ENCODE measurements at places on chromosomes 2 and 18.

GRCh38 chr2:219658196-219658846 is 30.9 kb downstream of the SLC4A3 start:
- no peak for DNase-seq

DNA sequence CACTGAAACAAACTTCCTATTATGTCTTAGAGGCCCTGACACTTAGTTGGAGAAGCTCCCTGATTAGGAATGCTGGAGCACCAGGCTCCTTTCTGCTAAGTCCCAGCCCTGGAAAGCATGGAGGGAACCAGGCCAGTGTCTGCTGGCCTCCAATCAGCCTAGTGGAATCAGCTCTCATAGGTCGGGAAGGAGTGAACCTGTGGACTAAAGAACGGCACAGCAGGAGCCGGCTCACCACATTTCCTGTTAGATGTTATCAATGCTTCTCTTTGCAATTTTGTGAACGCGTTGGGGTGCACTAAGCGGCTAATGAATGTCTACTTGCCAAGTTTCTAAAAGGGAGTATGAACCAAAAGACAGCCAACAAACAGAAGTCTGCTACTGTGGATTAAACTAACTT is 296.6 kb downstream of the NAPG start:
- DNase-seq: no peak

DNA sequence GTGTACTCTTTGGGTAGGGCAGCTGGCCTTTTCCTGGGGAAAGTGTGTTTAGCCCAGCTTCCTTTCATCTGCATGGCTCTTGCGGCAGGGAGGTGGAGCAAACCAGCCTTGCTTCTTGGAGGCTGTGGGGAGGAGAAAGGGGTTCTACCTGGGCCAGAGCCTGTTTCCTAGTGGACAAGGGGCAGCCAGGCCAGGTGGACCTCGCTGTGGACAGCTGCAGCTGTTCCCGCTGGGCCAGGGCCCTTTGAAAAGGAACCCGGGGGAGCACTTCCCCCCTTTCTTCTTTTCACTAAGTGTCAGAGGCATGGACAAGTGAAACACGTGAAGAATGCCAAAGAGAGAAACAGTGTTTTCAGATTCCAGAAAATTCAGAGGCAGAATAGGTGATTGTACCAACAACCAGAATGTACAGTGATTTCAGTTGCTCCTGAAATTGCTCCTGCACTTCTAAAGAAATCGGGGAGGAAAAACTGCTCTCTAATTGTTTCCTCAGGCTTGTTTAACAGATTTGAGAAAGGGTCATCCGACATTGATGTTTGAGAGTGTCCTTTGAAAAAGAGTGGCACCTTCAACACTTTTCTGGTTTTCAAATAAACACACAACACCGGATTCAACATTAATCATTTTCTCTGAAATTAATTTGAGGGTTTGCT is 3.9 kb downstream of the GLI2 start:
- DNase-seq: no peak

DNA sequence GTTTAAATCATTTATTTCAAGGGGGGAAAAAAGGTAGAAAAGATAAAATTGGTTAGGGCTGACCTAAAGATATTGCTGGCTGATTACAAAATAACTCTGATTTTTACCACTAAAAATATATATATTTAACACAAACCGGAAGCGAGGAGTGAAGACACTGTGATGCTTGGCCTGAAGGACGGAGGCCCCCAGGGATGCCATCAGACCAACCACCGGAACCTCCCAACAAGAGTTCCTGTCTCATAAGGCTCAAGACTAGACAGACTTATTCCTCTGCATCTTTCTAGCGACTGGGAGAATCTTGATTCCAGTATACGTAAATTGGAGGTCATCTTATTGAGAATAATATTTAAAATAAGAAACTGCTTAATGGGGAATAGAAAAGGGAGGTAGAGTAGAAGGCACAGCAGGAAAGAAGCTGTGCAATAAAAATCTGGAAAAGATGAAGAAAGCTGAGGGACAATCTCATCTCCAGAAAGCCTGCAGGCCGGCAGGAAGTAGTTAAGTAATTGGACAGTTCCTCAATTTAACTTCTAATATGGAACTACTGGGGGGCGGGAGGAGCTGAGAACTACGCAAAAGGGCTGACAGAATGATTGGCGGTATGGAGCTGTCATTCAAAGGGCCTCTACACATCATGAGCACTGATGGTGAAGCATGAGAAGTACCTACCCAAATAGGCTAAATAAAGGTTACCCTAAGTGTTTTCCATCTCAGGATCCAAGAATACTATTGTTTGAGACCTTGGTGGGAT is 91.1 kb downstream of the DTNB start:
- DNase-seq: no peak

DNA sequence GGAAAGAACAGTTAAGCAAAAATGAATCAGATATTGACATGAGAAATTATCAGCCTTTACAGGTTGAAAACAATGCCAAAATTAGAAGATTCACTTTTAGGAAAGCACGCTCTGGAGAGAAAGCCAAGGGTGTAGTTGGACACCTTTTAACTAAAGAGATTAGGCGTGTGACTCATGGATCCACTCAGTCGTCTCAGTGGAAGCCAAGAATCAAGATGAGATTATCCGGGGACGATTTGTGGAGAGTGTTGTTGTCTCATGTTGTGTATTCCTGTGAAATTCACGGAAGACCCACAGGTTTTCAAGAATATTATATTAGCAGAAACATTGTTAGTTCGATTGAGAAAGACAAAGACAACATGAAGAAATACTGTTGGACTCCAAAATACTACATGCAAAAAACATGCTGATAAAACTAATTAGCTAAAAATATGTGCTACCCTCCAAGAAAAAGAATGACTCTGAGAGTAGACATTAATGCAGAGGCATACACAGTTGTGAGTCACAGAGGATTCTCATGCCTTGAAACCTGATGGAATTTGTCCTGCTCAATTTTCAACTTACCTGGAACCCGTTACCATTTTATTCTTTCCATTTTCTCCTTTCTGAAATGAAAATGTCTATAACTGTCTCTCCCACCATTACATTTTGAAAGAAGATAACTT is 192.1 kb upstream of the RND3 start:
- no peak for DNase-seq

Data from activated T-helper 9 cell treated with anti-CD3 and anti-CD28 coated beads, Interleukin-2, amount 50 U/mL, for 16 hours (primary cell).